ENCODE measurements at places on chromosomes 3 and 15.

- no peak for DNase-seq
Observed at GRCh38 chr3:129268396-129268795, 10.3 kb upstream of the HMCES start.

GRCh38 chr3:140748903-140749302, 71.0 kb downstream of the TRIM42 start:
- DNase-seq: no peak

DNA sequence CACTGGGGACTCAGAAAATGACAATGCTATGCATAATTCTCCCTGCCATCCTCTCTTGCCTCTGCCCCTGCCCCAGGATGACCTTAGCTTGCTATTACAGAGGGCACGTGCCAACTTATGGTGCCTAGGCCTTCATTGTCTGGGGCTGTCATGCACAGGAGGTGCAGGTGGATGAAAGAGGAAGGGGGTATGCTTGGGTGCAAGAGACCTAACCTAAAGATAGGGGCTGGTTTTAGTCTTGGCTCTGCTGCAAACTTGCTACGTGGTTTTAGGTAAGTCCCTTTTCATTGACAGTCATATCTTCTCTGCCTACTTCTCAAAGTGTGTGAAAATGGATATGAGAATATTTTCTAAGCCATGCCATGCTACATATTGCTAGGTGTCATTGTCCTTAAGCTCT, 161.3 kb downstream of the EPHB1 start:
- DNase-seq: no peak

GRCh38 chr15:55257012-55257670, 32.5 kb downstream of the RAB27A start:
- DNase-seq: no peak

GRCh38 chr3:120114981-120115380, 20.7 kb upstream of the GSK3B start:
- no peak for DNase-seq

- no peak for DNase-seq
Observed at GRCh38 chr3:37892927-37893600, 31.4 kb downstream of the CTDSPL start.

- DNase-seq: no peak
Observed at GRCh38 chr3:28698706-28699105, 350.1 kb upstream of the AZI2 start.

DNA sequence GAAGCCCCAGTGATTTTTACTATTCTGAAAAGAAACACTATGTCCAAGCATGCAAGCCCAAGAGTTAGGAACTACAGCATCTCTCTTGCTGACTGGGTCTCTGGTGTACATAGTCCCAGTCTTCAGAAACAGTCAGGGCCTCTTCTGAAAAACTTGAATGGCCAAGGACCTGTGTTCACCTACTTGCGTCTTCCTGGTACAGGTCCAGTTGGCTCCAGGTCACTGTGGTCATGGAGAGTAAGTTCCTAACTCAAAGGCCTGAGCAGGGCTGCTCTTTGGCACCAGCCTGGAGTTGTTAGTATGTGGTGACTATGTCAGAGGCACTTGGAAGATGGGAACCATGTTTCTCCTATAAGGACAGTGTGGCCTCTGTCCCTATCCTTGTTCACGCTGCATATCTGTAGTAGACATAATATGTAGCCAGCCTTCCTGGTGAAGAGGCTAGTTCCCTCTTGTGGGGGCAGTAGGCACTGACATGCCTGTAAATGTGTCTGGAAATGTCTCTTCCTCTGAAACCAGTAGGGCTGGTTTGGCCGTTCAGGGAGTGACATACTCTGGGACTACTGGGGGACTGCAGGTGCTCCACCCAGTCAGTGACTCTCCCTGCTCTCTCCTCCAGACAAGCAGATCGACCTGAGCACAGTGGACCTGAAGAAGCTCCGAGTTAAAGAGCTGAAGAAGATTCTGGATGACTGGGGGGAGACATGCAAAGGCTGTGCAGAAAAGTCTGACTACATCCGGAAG, 2.6 kb upstream of the RBM15B start:
- no peak for DNase-seq

DNA sequence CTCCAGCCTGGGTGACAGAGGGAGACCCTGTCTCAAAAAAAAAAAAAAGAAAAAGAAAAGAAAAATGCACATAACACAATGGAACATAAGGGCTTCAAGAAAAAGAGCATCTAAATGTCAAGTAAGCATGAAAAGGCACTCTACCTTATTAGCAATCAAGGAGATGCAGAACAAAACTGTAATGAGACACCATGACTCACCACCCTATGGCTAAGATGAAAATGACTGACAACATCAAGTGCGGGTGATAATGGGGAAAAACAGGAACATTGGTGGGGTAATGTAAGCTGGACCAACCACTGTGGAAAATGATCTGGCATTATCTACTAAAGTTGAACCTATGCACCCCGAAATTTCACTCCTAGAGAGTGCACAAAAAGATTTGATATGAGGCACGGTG, 19.6 kb upstream of the NSMCE3 start:
- DNase-seq: no peak

DNA sequence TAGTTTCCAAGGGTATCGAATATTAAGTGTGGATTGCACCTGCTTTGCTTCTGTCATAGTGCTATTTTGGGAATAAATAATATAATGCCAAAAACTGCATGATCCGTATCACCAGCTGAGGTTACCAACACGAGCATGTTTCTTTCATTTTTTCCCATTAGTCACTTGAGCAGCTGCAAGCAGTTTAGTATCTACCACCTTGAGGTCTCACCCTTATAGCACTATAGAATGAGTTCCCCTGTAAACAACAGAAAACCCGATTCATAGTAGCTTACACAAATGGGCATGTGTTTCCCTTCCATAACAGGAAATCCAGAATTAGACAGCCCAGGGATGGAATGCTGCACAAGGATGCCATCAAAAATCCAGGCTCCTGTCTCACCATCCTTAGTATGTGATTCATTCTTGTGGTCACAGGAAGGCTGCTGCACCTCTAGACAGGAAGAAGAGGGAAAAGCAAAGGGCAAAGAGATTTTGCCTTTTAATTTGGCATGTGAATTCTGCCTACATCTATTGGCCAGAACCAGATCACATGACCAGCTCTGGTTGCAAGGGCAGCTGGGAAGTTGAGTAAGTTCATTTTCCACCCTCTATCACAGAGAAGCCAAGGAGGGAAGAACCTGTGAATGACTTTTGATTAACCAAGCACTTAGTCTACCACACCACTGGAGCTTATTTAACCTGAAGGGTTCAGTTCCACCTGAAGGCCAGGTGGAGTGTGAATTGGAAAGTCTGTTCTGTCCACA, 91.3 kb upstream of the SLC25A36 start:
- DNase-seq: no peak
